ENCODE measurements at places on chromosomes 4 and X.

GRCh38 chrX:118231464-118231863, 114.4 kb upstream of the WDR44 start:
- DNase-seq: no peak

DNA sequence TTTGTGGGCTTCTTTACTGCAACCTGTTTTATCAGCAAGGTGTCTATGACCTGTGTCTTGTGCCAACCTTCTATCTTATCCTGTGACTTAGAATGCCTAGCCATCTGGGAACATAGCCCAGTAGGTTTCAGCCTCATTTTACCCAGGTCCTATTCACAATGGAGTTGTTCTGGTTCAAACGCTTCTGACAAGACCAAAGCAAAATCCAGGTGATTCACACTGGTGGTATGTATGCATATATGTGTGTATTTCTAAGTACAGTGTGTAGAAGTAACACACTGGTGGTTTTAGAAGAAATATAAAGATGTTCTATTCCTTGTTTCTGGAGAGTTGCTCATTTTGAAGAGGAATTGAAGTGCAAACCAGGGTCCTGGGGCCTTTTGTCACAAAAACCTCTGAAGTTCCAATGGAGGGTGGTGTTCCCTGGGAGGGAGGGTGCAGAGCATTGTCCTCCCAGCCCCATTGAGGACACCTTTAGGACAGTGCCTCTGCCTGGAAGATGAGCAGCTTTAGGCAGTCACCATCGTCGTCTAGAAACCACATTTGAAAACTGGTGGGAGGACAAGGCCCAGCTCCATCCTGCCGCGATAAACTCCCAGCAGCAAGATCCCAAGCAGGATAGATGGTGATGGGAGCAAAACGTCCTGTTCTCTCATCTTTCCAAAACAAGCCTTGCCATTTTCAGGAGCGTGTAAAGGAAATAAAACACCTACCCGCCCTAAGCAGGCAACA, 191.4 kb downstream of the TSPAN5 start:
- DNase-seq: no peak

GRCh38 chr4:112348488-112349158, 51.5 kb downstream of the ALPK1 start:
- no peak for DNase-seq

DNA sequence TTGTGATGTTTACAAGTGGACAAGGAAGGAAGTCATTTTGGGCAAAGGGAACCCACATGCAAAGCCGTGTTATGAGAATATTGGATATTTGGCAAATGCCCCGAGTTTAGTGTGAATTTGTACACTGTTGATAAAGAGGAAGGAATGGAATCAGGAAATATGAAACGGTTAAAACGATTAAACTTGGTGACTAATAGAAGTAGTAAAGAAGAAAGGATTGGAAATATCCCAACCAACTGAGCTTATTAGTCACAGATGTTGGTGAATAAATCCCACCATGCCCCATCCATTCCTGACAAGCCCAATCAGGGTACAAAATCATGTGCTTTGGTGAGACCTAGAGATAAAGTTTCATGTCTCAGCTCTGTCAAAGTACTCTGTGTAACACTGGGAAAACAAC, 22.0 kb downstream of the ARHGAP24 start:
- DNase-seq: no peak

DNA sequence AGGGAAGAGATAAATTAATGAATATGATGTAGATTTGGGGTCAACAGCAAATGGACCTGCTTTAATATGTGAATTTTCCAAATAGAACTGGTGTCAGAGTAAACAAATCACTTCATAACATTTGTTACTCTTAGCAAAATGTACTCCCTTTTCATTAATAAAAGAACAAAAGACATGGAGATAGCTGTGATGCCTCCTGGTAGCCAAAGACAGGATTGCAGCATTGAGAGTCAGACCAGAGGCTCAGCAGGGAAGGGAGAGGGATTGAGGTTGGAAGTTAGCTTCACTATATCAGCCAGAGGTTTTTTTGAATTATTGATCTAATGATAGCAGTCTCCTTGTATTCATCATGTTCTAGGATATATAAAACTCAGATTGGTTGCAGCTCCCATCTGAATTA, 17.4 kb upstream of the RAB40A start:
- DNase-seq: no peak

GRCh38 chr4:14262221-14262620, 634.7 kb upstream of the BOD1L1 start:
- DNase-seq: no peak

DNA sequence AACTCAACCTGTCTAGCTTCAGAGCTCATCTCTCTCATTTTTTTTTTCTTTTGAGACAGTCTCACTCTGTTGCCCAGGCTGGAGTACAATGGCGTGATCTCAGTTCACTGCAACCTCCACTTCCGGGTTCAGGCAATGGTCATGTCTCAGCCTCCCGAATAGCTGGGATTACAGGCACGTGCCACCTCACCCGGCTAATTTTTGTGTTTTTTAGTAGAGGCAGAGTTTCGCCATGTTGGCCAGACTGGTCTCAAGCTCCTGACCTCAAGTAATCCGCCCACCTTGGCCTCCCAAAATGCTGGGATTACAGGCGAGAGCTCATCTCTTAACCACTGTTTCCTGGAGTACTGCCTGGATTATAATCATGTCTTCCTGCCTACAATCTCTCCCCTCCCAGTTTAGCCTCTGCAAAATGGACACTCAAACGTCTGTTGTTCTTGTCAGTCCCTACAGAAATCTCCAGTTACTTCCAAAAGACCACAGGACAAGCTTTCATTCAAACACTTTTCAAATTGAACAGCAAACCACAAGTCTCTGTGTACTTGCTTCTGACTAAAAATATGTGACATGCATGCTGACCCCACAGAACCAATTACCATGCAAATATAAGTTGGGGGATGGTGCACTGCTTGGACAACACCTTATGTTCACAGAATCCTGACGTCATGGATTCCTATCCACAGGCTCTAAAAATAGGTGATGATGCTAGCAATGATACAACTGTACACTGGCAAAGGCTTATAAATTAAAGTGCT, 137.2 kb downstream of the SH3KBP1 start:
- no peak for DNase-seq

DNA sequence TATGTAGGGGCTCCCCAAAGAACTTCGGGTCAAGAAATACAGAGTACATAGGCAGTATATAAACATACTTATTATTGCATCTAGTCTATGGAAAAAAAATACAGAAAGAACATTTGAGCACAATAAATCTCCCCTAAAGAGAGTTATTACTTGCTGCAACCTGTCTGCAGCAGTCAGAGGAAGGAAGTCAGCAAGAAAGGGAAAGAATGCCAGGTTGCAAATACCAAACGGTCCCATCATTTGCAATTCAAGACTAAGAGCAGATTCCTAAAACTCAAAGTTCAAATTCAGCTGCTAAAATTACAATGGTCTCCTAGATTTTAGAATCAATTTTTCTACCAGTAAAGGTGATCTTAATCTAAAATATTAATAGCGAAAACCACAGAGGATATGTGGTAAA, 236.2 kb upstream of the NUDT6 start:
- no peak for DNase-seq

DNA sequence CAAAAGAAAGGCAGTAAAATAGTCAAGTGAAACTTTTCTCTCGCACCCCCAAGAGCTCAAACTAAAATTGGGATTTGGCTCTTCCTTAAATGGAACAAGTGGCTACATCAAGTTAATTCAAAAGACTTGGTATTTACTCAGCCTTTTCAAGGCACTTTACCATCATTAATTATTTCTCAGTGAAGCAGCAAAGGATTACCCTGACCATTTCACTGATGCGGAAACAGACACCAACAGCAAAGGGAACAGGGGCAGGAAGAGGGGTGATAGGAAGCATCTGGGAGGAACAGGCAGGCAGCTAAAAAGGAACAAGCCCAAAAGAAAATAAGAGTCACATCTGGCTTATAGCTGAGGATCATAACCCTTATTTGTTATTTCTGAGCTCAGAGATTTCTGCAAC, 2.7 kb downstream of the SCML2 start:
- no peak for DNase-seq

GRCh38 chrX:39796856-39797255, 300.9 kb downstream of the BCOR start:
- no peak for DNase-seq

- DNase-seq: no peak
These were observed 12.3 kb upstream of the CHIC2 start for GRCh38 chr4:54076673-54077072.

- no peak for DNase-seq
These were observed 8.5 kb downstream of the CNKSR2 start for GRCh38 chrX:21382715-21383114.

GRCh38 chrX:118839334-118839958, 15.8 kb downstream of the ZCCHC12 start:
- DNase-seq: peak; percentile 14

DNA sequence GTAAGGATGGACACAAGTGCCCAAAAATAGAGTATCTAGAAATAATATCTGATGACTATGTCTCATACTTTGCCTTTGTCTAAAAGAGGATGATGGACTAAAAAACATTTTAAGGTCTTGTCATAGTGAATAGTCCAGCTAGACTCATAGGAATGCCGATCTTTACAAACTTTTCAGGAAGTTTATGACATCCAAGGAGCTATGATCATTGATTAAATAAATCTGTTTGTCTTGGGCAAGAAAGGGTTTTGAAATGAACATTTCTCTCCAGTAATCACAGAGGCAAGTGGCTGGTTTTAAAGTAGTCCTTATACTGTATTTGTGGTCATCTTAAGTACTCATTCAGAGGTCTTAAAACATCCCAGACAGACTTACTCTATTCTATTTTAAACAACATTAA, 109.8 kb downstream of the MAPK10 start:
- DNase-seq: no peak
